AG08395 (cell line): ENCODE measurements at places on chromosomes 12 and 14.

DNA sequence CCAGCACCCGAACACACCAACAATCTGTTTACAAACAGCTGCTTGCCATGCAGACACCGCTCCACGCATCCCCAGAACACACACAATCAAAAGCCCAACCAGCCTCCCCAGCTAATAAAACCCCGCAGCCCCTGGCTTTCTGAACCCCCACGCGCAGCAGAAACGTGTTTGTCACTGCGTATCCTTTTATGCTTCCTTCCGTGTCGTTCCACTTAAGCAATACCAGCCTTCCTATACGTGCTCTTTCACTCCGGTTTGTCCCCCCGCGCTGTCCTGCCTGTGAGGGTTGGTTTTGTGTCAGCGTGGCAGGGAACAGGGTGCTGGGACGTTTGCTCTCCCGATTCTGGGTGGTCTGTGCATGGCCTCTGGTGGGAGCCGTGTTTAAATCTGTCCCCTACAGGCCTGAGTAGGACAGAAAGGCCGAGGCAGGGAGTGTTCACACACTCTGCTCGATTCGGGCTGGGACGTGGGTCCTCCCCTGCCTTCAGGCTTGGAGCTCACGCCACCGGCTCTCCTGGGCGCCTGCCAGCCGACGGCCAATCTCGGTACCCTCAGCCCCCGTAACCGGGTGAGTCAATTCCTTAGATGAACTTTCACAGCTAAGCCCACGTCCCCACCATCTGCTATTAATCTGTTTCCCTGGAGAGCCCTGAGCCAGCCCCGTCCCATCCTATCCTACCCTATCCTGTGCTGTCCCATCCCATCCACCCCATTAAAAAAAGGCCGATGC, 60.0 kb downstream of the NOC4L start:
- peak; percentile 30 for DNase-seq

- no peak for DNase-seq
Measured at GRCh38 chr14:69073915-69074314, 79.0 kb downstream of the DCAF5 start.

DNA sequence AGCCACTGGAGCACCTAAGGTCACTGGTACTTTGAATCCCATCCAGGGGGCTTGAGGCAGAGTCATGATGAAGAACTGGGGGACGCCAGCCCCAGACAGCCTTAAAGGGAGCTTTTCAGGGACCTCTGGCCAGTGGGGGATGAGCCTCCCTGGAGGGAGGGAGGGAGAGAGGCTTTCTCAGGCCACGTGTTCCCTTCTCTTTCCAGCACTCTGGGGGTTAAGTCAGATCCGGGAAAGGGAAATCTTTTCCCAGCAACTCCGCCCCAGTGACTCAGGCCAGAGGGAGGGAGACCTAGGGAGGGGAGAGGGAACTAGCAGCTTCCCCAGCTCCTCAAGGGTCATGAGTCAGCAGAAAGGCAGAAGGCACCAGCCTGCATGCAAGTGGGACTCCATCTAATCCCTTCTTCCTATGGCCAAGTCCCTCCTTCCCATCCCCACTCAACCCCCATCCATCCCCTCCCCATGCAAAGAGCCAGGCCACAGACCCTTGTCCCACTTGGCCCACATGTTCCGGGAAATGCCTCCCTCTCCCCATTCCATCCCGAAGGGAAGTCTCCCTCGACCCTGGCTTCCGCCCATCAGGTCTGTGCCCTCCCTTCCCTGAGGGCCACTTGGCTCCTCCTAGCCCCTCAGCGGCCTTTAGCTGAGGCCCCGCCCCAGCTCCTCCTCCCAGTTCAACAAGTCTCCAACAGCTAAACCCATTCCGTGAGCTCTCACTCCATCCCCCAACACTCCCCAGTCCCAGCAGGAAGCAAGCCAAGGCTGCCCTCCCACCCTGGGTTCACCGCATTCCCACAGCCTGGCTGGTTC, 5.6 kb downstream of the TNFRSF1A start:
- peak; percentile 96 for DNase-seq

DNA sequence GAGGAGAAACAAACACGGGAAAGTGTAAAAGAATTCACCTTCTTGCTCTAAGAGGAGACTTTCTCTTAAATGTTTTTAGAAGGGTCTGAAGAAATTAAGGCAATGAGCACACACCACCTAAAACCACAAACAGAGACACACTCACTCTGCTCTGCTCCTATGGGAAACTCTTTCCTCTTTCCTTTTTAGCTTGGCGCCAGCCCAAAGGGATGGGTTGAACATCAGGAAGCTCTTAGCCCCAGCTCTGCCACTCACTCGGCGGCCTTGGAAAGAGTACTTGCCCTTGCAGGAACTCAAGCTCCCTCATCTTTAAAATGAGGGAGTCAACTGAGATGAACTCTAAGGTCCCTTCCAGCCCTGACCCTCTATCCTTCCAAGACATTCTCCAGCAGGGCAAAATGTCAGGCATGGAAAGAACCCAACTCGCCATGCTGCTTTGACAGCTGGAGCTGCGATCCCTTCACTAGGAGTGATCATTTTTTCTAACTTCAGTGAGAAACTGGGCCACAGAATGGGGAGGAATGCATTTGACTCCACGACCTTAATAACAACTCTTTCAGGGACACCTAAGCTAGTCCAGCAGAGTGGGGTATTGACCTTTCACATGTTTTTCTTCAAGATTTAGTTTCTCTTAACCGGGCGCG, 980 bp upstream of the RNASE8 start:
- DNase-seq: peak; percentile 65

GRCh38 chr12:27177706-27178105, 66.4 kb upstream of the STK38L start:
- DNase-seq: peak; percentile 47

- no peak for DNase-seq
Measured at GRCh38 chr12:93758801-93759373, 81.7 kb downstream of the CRADD start.

GRCh38 chr12:93419388-93420034, 22.2 kb downstream of the UBE2N start:
- DNase-seq: peak; percentile 53

- no peak for DNase-seq
Measured at GRCh38 chr14:98408024-98408555, 863.9 kb downstream of the BCL11B start.

DNA sequence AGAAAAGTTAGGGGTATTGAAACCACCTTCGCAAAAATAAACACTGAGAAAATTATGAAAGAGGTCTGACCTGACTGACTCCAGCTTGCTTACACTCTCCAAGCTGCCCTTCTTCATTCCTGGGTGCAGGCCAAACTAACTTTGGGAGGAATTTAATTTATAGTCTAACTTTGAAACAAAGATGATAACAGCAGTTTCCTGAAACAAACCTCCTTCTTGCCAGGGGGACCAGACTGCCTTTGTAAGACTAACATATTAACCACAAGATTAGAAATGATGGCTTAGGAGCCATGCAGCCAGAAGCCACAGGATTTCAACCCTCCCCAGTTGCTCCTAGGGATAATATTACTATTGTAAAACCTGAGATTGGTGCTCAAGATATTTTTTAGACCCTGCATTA, 13.8 kb upstream of the EEA1 start:
- peak; percentile 14 for DNase-seq

- peak; percentile 50 for DNase-seq
Measured at GRCh38 chr12:56256326-56256960, 1.7 kb downstream of the ANKRD52 start.

- DNase-seq: no peak
Measured at GRCh38 chr14:49594347-49595091, 4.2 kb upstream of the LRR1 start.

GRCh38 chr14:34325493-34325892, 136.5 kb downstream of the SPTSSA start:
- DNase-seq: no peak

DNA sequence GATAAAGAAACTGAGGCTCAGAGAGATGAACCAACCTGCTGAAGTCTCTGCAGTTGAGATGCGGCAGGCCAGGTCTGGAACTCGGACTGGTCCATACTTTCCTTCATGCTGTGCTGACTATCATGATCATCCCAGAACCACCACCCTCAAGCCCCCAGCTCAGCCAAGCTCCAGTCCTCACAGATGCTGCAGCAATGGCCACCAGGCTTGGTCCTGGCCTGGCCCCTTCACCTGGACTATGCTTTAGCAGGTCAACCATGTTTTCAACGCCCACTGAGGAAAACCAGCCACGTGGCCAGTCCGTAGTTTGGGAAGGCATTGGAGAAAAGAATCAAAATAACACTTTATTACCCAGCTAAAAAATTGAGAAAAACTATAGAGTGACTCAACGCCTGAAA, 1.4 kb downstream of the GPR68 start:
- DNase-seq: no peak

GRCh38 chr14:95018821-95019220, 138.5 kb downstream of the DICER1 start:
- DNase-seq: peak; percentile 26

GRCh38 chr12:8145754-8146441, 10.9 kb upstream of the ZNF705A start:
- peak; percentile 81 for DNase-seq

DNA sequence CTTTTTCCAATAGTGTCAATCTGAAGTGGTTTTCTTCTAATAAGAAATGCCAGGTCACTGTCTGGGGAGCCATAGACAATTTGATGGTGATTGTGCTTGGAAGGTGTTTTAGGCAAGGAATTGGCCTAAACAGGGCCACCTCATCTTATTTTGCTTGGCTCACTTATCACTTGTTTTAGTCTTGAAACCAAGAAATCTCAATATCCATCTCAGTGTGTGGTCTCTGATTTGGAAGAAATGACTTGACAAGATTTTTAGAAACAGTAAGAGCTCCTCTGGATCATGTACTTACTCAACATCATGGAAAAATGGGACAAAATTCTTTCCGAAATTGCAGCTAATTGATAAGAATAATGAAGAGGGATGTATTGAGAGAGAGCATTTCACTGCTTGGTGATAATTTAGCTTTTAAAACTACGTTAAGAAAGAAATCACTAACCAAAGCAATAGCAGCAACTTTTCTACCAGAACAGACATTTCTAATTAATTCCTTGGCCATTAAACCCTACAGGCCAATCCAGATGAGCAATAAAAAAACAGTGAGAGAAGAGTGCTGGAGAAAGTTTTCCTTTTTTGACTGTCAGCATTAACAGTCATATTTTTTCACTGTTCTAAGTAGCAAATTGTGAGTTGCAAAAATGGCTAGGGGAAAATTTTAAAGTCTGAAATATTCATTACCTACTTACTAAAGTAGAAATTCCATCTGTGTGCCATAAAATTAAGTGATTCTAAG, 157.3 kb downstream of the AEBP2 start:
- no peak for DNase-seq

GRCh38 chr12:39426636-39427240, 16.2 kb downstream of the KIF21A start:
- DNase-seq: peak; percentile 50

DNA sequence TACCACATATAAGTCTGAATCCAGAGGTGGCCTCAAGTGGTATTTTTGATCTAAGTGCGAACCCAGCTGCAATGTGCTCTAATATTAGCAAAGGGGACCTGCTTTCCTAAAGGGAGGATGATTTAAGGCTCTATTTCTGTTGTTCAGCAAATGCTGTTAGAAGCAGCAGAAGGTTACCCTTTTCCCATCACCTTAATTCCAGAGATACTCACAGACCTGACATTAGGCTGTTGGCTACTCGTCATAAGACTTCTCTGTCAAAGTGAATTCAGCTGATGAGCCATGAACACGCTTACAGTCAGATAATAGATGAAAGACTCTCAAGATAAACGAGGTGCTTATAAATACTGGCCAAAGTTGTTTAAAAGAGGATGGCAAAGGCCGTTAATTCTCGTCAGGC, 308.7 kb upstream of the DDHD1 start:
- no peak for DNase-seq

DNA sequence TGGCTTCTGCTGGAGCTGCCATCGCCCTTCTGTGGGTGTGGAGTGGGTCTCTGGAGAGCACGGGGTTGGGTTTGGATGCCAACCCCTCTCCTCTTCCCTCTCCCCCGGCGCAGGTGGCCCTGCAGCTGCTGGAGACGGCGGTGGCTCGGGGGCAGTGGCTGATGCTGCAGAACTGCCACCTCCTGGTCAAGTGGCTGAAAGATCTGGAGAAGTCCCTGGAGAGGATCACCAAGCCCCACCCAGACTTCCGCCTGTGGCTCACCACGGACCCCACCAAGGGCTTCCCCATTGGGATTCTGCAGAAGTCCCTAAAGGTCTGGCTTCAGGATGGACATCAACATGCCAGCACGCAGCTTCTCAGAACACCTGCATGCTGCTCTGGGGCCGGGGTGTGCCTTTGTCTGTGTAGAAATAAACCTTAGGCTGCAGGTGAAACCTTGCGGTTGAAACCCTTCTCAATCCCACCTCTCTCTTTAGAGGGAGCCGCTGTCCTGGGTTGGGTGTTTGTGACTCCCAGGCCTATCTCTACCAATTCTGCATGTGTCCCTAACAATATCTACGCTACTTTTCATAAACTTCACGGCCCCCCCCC, 44.3 kb downstream of the CCDC92 start:
- no peak for DNase-seq

GRCh38 chr12:85644508-85644907, 191.7 kb downstream of the RASSF9 start:
- no peak for DNase-seq

DNA sequence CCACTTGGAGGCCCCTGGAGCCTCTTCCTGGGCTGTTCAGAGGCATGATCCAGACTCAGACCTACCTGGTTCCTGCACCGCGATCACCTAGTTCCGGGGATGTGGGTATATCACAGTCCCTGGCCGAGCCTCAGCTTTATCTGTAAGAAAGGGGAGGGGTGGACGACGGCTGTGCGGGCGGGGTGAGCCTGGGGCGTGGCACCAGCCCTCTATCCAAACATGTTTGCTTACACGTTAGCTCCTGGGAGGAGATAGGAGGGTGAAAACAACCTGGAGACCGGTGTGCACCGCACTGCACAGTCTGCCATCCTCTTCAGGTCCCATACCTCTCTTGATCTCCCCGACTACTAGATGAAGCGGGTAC, 1.2 kb downstream of the ANKRD9 start:
- no peak for DNase-seq

GRCh38 chr14:85536833-85537190, 6.9 kb downstream of the FLRT2 start:
- DNase-seq: peak; percentile 3

DNA sequence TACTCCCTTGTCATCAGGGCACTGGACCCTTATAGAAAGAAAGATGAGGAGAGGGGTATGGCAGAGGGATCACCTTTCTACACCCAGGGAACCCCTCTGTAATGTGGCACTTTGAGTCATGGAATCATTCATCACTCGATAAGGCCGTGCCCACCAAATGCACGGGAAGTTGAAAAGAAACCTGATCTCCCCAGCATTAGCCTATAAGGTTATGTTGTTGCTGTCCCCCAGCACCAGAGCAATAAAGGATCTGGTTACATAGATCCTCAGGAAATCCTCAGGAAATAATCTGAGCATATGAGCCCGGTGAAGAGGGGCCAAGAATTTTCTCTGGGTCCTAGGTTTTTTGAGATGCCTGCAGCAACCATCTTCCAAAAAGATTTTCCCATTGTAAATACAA, 148.8 kb upstream of the CRY1 start:
- no peak for DNase-seq

- no peak for DNase-seq
Measured at GRCh38 chr14:61593330-61593729, 102.0 kb upstream of the HIF1A start.

GRCh38 chr12:78455991-78456390, 408.6 kb upstream of the SYT1 start:
- no peak for DNase-seq
